Activated naive CD8-positive, alpha-beta T cell treated with anti-CD3 and anti-CD28 coated beads for 36 hours (primary cell): ENCODE measurements at places on chromosomes 2 and 18.

DNA sequence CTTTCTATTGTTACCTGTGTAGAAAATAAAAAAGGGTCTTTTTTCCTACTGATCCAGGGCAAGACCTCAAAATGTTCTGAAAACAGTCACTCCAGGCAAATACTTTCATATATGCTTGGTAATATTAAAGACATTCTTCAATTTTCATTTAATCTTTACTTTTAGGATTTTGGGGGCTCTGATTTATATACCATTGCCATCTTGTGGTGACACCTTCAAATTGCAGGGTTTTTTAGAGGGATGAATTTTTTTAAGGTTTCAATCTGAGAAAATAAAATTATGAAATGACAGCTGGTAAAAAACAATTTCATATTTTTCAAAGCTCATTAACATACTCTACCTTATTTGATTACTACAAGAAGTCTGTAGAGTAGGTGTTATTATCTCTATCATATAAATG lies 26.8 kb downstream of the MAPK4 start:
- no peak for DNase-seq

- DNase-seq: no peak
These were observed 185.1 kb upstream of the CCDC68 start for GRCh38 chr18:55144193-55144930.

GRCh38 chr2:62768615-62769014 lies 63.1 kb downstream of the EHBP1 start:
- DNase-seq: no peak

- no peak for DNase-seq
These were observed 2.9 kb upstream of the WDR7 start for GRCh38 chr18:56647951-56648893.

- no peak for DNase-seq
These were observed 95.0 kb downstream of the BOD1L2 start for GRCh38 chr18:57241869-57242268.

DNA sequence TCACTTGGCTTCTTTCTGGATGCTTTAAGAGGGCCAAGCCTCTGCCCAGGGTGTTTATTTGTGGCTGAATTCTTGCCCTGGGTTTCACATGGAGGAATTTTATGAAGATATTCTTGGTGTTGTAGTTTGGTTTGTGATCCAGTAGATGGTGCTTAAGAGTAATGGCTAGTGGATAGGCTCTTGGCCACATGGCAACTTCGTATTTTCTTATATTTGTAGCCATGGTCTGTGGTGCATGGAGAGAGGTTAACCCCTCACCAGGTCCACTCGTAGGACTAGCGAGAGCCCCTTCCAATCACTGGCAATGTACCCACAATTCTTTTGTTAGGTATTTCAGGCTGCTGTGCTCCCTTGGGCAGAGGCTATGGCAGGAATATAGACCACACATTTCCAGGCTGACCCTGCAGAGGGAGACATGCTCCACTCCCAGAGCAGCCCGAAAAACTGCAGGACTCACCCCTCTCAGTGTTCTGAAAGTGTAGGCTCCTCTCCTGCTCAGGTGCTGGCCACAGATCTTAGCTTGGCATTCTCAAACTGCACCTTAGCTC lies 582.1 kb upstream of the SETBP1 start:
- no peak for DNase-seq

- no peak for DNase-seq
These were observed 48.2 kb upstream of the POLE4 start for GRCh38 chr2:74910245-74910644.

- no peak for DNase-seq
These were observed 21.4 kb upstream of the KCNS3 start for GRCh38 chr2:17857021-17857420.

GRCh38 chr2:234974501-234975385 lies 22.9 kb downstream of the SH3BP4 start:
- DNase-seq: no peak

GRCh38 chr2:223396993-223397392 lies 205.2 kb downstream of the SCG2 start:
- no peak for DNase-seq

DNA sequence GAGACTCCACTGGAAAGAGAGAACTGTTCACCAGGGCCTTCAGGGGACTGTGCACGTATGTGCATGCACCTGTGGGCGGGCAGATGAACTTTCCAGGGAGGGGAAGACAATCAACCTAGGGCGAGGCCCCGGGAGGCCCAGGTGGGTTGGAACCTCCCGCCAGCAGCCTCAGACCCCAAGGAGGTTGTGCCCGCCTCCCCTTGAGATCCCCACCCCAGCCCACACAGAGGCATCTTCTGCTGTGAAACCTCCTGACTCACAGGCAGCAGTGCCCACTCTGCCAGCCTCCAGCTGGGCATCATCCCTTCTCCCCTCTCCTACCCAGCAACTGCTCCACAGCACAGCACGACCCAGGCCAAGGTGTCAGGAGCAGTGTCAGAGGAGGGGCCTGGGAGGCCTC lies 54.4 kb downstream of the FAM178B start:
- DNase-seq: no peak

GRCh38 chr2:69545477-69545932 lies 98.0 kb downstream of the AAK1 start:
- DNase-seq: no peak

DNA sequence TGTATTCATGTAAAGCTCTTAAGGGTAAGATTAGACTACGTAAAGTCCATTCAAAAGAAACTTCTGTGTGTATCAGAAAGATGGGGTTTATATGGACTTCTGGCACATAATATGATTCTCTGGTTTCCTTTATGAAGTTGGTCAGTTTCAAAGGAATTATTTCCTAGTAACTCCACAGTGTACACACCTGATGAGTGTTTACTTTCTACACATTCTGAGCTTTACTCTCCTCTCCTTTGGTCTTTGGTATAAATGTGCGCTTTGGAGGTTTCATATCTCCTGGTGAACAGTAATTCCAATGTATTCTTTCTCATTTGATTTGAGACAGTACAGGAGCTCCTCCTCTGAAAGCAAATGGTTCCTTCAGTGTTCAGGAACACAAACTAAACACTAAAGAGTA lies 88.1 kb downstream of the OXER1 start:
- DNase-seq: no peak

DNA sequence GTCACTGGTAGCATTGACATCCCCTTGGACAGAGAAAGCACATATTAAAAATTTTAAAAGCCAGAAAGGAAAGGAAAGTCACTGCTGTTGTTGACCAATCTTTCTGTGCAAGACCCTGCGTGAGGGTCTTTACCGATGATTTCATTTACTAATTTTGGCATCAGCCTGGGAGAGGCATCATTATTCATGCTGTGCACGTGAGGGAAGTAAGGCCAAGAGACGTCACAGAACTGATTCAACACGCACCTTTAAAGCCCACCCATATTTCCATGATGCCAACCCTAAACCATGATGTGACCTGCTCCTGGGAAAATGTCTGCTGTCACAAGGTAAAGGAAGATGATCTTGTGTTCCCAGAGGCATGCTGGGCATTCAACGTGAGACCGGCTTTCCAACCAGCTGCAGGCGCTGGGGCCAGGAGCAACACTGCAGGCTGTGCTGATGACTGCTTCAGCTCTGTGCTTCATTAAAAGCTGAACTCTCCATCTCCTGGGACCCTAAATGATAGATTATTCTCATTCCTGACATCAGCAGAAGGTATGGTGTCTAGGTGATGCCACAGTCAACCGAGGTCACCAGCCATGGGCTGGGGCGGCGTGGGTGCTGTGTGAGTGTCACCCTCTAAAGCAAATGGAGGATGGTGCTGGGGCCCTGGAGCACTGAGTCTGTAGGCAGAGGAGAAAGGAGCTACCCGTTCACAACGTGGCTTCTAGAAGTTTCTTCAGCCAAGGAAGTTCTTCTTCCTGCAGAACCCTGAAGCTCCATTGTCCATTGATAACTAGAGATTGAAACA lies 53.9 kb downstream of the TMEM18 start:
- DNase-seq: no peak

DNA sequence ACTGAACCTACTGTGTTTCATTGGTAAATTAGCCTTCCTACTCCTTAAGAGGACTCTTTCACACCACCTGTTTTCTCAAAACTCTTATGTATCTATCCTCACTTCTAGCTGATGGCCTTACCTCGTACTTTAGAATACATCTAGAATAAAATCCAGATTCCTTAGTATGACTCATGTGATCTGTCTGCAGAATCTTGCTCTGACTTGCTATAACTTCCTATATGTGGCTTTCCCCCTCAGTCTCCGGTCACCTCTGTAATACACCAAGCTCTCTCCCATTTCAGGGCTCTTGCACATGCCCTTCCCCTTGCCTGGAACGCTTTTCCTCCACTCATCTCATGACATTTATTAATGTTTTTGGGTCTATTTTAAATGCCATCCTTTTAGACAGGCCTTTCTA lies 95.6 kb upstream of the LHCGR start:
- no peak for DNase-seq

DNA sequence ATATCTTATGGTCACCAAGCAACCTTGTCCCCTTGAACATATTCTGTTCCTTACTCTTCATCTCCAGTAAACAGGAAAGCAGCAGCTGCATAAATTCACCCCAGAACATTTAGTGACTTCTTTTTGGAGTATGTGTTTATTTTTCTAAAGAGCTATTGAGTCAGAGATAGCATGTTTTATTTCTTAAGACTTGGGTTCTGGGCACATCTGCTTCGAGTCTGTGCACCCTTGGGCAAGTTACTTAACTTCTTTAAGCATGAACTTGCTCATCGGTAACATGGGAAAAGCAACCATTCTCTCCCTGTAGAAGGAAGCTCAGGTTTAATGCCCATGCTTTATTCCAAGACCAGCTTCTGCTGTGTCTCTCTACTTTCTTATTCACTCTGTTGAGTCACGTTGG lies 309.3 kb upstream of the MEX3C start:
- no peak for DNase-seq

- DNase-seq: no peak
These were observed 31.6 kb upstream of the AFF3 start for GRCh38 chr2:100174026-100174431.

GRCh38 chr18:76948345-76948744 lies 126.0 kb downstream of the ZNF236 start:
- DNase-seq: no peak

DNA sequence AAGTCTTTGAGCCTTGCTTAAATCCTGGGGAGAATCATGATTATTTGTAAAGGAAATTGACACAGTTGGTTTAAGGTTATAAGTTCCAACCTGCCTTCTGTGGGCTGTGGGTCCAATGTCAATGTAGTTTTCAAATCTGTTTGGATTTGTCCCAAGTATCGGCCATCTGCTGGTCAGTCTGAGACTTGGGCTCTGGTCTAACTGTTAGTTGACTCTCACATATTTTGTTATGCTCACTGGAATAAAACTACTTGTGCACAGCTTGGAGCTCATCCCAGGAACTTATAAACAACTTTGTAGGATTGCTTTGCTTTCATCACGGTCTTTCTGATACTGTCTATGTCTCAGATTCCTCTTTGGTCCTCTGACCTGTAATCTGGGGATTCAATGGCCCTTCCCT lies 1026.2 kb upstream of the ZEB2 start:
- no peak for DNase-seq

GRCh38 chr2:239780236-239780994 lies 244.7 kb downstream of the NDUFA10 start:
- DNase-seq: no peak

GRCh38 chr2:133627741-133628140 lies 59.5 kb upstream of the NCKAP5 start:
- no peak for DNase-seq
